ENCODE measurements at places on chromosomes 12 and 14.

DNA sequence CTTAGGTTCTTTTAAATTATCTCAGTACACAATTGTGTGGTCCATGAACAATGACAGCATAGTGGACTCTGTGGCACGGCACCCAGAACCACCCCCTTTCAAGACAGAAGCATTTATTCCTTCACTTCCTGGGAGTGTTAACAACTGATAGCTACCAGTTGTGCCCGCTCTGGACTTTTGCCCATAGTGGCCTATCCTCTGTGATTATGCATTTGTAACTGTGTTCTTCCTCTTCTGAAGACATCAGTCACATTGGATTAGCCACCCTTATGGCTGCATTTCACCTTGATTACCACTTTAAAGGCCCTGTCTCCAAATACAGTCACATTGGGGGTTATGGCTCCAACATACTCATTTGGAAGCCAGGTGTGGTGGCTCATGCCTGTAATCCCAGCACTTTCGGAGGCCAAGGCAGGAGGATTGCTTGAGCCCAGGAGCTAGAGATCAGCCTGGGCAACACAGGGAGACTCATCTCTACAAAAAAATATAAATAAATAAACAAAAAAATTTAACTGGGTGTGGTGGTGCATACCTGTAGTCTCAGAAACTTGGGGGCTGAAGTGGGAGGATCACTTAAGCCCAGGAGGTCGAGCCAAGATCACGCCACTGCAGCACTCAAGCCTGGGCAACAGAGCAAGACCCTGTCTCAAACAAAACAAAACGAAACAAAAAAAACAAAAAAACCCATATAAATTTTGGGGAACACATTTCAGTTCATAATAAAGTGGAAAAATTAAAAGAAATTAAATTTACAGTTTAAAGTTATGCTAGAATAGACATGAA, 27.6 kb upstream of the PHC1 start:
- DNase-seq, result no peak

- no peak for DNase-seq
Observed at GRCh38 chr12:39617887-39618286, 1.7 kb downstream of the ABCD2 start.

DNA sequence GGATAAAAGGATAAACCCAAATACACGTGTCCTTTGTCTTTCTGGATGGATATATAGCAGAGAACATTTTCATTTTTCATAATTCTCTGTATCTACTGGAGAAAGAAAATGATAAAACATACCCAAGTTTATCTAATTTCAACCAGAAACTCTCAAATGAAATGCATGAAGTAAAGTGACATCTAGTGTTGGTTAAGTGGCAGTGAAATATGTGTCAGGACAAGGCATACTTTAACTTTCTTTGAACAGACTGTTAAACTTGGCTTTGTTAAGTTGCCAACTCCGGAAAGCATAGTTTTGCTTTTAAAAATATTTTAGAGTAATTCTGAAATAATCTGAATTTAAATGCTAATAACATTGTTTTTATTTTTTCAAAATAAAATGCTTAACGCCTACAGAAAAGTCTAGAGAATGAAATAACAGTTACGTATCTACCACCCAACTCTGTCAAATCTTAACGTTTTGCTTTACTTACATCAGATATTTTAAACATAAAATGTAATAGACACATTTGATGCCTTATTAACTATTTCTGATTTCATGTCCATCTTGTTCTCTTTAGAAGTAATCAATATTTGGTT, 25.2 kb upstream of the NTN4 start:
- DNase-seq, result no peak

- no peak for DNase-seq
Observed at GRCh38 chr12:78321696-78322095, 491.0 kb downstream of the NAV3 start.

- no peak for DNase-seq
Observed at GRCh38 chr12:80939231-80939950, 1.7 kb upstream of the LIN7A start.

GRCh38 chr12:3951380-3952135, 78.4 kb upstream of the PARP11 start:
- no peak for DNase-seq

- no peak for DNase-seq
Observed at GRCh38 chr12:18402872-18403611, 141.7 kb downstream of the PIK3C2G start.

- DNase-seq, result no peak
Observed at GRCh38 chr12:71685312-71685906, 473 bp upstream of the TMEM19 start.

- no peak for DNase-seq
Observed at GRCh38 chr12:14618983-14619382, 51.3 kb upstream of the PLBD1 start.

DNA sequence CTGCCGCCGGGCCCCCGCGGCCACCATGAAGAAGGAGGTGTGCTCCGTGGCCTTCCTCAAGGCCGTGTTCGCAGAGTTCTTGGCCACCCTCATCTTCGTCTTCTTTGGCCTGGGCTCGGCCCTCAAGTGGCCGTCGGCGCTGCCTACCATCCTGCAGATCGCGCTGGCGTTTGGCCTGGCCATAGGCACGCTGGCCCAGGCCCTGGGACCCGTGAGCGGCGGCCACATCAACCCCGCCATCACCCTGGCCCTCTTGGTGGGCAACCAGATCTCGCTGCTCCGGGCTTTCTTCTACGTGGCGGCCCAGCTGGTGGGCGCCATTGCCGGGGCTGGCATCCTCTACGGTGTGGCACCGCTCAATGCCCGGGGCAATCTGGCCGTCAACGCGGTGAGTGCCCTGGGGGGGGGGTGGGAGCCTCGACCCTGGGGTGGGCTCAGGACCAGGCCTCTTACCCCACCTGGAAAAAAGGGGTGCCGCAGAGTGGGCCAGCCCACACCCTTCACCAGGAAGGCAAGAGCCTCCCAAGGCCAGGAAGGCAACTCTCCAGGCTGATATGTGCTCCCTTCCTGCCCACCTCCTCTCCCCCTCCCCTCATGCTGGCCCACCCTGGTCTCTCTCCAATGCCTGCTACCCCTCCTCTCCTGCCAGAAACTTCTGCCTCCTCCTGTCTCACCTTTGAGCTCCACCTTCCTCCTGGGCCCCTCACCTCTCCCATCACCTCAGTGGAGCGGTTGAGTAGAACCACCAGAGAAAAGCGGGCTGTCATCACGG, 507 bp downstream of the AQP5 start:
- no peak for DNase-seq

GRCh38 chr14:58733451-58734208, 95.9 kb downstream of the DACT1 start:
- DNase-seq, result peak; percentile 13

DNA sequence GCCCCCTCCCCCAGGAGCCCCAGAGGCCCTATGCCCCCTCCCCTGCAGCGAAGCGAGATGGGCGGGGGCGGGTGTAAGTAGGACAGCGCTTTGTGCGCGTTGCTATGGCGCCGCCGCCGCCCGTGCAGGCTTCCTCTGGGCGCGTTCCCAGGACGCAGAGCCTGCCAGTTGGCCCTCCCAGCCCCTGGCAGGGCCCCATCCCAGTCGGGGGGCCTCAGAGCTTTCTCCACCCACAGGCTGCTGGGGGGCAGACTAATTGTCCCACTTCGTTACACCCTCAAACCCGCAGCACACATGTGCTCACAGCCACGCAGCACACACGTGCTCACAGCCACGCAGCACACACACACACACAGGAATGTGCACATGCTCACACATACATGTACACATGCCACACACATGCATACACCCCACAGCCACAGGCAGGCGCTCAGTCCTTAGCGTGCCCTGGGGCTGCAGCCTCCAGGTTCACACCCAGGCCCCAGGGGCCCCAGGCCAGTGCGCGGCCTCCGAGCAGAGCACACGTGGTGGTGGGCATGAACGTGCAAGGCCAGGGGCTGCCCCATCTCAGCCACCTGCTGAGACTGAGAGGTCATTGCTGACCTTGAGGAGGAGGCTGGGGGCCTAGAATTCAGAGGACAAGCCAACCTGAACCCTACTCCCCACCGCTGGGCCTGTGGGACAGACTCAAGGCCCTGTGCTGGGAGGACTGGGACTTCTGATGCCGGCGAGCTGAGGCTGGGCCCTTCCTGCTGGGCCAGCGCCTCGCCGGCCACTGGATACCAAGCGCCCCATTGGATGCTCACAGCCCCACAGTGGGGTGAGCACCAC, 15.6 kb downstream of the TRMT61A start:
- no peak for DNase-seq

- no peak for DNase-seq
Observed at GRCh38 chr14:56794088-56794556, 16.2 kb downstream of the OTX2 start.

DNA sequence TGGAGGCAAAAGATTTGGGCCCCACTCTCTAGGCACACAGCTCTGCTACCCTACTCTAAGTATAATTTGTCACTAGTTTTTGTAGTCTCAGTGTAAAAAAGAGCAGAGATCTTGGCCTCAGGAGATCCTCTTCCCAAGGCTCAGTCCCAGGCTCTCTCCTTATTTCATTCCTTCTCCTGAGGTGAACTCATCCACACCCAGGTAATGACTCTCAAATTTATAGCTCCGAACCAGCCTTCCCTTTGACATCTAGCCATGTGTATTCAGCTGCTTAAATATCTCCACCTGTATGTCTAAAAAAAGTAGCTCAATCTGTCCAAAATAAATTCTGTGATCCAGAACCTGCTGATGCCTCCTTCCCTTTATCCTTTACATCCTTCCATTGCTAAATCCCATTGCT, 173.5 kb upstream of the HIF1A start:
- DNase-seq, result no peak

DNA sequence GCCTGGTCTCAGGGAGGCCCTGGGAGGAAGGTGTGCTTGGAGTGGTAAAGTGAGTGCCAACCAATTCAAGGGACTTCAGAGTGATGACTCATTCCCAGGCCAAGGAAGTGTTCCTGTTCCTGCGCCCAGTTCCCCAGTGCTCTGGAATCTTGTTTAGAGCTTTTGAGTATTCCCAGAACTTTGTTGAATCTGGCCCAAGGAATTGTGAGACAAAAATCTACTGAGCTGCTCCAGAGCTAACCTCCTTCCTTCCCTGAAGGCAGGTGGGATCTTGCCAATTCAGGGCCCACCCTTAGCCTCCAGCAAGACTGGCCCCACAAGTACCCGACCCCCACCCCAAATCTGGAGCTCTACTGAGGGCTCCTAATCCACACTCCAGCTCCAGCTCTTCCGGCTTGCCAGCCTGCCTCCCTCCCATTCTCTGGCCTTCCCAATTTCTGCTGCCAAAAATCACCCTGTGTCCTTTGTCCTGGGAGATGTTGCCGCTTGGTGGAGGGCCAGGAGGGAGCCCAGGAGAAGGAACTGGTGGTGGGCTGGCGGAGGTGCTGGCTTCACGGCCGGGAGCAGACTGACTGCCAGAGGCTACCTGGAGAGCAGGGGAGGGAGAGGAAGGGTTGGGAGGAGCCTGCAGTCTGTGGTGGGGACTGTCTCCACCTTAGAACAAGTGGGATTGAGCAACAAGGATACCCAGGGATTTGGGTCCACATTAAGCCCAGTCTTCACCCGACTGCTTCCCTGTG, 2.0 kb upstream of the ATN1 start:
- DNase-seq, result no peak

DNA sequence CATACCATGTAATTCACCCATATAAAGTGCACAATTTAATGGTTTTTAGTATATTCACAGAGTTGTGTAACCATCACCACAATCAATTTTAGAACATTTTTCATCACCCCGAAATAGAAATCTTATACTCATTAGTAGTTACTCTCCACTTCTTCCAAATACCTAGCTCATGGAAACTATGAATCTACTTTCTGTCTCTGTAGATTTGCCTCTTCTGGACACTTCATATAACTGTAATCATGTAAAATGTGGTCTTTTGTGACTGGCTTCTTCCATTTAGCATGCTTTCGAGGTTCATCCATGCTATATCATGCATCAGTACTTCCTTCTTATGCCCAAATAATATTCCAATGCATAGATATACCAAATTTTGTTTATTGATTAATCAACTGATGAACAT, 10.8 kb downstream of the DNAI7 start:
- DNase-seq, result no peak

DNA sequence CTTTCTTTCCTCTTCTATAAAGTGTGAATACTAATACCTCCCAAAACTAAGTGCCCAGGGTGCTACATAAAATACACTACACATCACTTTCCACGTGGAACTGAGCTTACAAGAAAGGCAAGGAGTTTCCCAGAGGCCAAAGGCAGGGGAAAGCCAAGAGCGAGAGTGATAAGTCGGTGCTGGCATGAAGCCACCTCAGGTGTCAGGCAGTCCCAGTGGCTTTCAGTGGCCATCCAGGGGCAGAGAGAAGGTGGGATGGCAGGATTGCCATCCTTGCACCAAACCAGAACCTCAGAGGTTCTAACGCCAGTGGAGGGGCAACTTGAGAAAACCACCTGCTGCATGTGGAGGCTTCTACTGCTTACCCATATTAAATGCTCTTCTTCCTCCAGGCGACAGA, 79.7 kb upstream of the DIO3 start:
- no peak for DNase-seq

GRCh38 chr12:105862163-105862821, 276.5 kb downstream of the NUAK1 start:
- DNase-seq, result no peak

GRCh38 chr14:70257526-70257925, 68.8 kb upstream of the SLC8A3 start:
- DNase-seq, result peak; percentile 22

GRCh38 chr12:123445388-123446332, 9.2 kb upstream of the RILPL2 start:
- DNase-seq, result no peak

- no peak for DNase-seq
Observed at GRCh38 chr12:750366-751191, 1.8 kb upstream of the WNK1 start.

- DNase-seq, result no peak
Observed at GRCh38 chr14:73283608-73284379, 46.5 kb downstream of the PAPLN start.

DNA sequence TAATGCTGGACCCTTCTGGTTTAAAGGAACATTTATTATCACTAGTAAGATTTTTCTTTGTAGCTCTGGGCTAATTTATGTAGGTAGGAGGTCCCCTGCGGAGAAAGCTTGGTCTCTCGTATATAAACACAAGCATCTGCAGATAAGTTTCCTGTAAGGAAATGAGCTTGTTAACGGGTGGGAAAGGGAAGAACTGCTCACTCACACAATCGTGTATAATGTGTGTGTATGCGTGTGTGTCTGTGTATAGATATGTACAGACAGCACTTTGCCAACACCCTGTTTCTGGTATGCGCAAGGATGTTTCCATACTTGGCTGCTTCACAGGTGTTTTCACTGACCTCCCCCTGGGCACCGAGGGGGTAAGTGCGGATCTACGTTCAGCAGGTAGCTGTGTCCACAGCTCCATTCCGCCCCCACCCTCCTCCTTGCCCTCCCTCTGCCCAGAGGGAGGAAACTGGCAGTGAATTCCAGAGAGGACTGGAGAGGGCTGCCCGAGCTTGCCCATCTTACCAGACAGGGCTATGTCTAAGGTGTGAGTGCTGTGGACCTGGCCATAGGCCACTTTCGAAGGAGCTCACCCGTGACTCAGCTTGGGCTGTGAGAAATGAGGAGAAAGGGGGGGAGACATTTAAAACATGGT, 65.2 kb downstream of the NINJ2 start:
- no peak for DNase-seq

- no peak for DNase-seq
Observed at GRCh38 chr14:36916668-36917067, 255.0 kb downstream of the PAX9 start.

- DNase-seq, result no peak
Observed at GRCh38 chr12:130300737-130301535, 36.8 kb upstream of the PIWIL1 start.
